T-helper 2 cell (primary cell): ENCODE measurements at places on chromosomes 2 and 18.

DNA sequence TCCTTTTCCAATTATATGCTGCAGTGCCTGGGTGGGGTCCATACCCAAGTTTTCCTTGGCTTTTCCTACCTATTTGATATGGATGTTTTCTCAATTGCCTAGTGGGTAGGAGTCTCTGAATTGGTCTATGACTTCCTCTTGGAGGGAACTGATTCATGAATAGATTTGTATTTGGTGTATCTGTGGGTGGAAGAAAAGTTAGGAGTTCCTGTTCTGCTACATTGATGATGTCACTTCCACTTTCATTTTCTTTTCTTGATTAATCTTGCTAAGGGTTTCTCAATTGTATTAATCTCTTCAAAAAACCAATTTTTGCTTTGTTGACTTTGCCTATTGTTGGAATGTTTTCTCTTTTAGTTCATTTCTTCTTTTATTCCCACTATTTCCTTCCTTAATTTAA, 37.4 kb upstream of the SLC9A2 start:
- no peak for DNase-seq

DNA sequence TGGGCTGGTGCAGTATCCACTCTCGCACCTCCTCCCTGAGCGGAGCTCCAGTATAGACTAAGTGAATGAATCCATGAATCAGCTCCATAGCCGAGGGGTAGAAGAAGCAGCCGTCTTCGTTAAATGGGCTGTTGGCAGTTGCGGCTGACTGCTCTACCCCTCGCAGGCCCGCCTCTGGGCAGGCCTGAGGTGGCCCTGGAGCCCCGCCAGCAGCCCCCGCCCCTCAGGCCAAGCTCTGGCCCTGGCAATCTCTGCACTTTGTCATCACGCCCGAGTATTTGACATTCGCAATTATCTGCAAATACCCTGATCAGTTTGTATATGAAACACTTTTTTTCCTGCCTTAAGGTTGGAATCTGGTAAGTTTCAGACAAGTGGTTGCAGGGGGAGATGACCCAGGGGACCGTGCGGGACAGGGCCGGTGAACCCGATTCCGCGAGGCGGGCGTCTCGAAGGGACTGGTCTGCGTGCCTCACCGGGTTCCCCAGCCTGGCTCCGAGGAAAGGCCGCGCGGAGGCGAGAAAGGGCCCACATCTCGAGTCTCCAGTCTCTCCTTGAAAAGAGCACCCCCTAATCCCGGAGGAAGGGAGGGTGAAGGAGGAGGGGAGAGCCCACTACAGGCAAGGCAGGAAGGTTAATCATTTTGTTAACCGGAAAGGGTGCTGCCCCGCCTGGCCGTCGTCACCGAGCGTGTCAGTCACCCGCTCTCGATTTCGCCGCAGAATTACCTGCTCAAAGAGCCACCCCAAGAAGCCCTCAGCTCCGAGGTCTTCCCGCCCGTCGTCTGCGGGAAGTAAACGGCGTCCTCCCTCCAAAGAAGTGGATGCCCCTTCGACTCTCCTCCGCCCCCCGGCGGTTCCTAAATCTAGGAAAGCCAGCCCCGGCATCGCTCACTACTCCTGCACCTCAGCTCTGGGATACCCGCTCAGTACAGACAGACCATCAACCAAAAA, 11.1 kb upstream of the SATB2 start:
- DNase-seq, result no peak

- DNase-seq, result no peak
Observed at GRCh38 chr2:175396696-175397095, 215.2 kb upstream of the ATP5MC3 start.

DNA sequence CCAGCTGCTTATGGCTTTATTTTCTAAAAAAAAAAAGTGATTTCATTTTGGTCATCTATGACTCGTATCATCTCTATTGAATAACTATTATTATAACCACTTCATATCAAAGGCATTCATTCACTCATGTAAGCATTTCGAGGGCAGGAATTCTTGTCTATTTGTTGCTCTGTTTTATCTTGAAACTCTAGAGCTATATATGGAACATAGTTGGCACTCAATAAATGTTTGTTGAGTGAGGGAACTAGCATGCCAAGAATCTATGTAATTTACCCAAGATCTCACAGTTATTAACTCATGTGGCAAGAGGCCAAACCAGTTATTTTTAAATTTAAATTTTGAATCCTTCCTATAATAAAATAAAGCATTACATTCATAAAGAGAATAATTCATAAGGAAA, 470.1 kb downstream of the TMX3 start:
- no peak for DNase-seq

- no peak for DNase-seq
Observed at GRCh38 chr2:142422769-142423168, 292.0 kb upstream of the LRP1B start.

GRCh38 chr18:66867653-66868052, 263.8 kb upstream of the CDH19 start:
- peak; percentile 45 for DNase-seq

DNA sequence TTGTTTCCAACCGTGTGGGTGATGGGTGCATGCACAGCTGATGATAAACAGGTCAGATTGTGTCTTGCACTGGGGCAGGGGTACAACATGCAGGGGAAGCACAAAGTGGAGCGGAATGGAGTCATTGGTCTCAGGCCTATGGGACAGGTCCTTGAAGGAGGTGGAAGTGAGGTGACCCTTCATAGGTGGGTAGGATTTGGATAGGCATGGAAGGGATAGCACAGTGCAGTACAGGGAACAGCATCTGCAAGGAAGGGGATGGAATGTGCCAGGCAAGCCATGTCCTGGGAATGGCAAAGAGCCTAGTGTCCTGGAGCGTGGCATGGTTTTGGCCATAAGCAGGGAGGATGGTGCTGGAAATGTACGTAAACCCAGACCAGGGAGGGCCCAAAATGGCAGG, 143.9 kb downstream of the CAPN13 start:
- no peak for DNase-seq

GRCh38 chr2:45172760-45173392, 163.6 kb upstream of the SIX2 start:
- DNase-seq, result no peak

GRCh38 chr2:133377021-133377481, 191.2 kb downstream of the NCKAP5 start:
- DNase-seq, result no peak

DNA sequence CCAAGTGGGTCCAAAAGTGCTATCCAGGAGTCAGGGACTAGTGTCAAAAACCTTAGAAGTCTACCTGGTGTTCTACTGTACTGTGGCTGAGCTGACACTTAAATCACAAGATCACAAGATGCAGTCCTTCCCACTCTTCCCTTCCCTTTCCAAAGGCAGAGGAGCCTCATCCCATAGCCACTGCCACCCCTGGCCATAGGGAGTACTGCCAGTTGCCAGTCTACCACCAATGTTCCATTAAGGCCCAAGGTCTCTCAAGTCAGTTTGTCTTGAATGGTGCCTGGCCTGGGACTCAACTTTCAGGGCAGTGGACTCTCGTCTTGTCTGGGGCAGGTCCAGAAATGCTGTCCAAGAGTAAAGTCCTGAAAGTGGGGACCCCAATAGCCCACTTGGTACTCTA, 585.6 kb downstream of the NUP35 start:
- no peak for DNase-seq

GRCh38 chr2:169018390-169018789, 12.7 kb downstream of the ABCB11 start:
- no peak for DNase-seq
